ENCODE measurements at places on chromosomes 3 and 15.
A peak's percentile ranks its signal among the peaks of the same experiment; 100 is the strongest.

GRCh38 chr3:59425371-59425770 lies 375.5 kb upstream of the CFAP20DC start:
- DNase-seq: no peak

- DNase-seq: no peak
Observed at GRCh38 chr3:166324401-166324800, 487.2 kb upstream of the BCHE start.

- DNase-seq: peak; percentile 74
Observed at GRCh38 chr15:74375303-74375693, 7.9 kb upstream of the CYP11A1 start.

- no peak for DNase-seq
Observed at GRCh38 chr3:11566916-11567315, 76.8 kb downstream of the VGLL4 start.

DNA sequence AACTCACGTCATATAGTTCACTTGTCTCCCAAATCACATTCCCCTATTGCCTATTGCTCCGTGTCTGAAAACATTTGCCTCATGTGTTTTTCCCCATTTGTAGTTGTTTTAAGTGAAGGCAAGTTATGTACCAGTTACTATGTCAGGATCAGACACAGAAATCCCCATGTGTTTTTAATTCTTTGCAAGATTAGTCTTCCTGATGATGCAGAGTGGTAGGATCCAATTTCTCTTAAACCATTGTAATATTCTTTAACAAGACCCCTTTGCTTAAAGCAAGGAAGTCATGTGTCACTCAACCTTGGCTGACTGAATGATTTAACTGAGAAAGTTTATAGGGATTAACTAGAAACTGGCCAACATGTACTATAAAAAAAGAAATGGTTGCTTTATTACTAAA lies 164.4 kb downstream of the OPA1 start:
- DNase-seq: no peak

- no peak for DNase-seq
Observed at GRCh38 chr3:133408961-133409360, 9.1 kb downstream of the BFSP2 start.

DNA sequence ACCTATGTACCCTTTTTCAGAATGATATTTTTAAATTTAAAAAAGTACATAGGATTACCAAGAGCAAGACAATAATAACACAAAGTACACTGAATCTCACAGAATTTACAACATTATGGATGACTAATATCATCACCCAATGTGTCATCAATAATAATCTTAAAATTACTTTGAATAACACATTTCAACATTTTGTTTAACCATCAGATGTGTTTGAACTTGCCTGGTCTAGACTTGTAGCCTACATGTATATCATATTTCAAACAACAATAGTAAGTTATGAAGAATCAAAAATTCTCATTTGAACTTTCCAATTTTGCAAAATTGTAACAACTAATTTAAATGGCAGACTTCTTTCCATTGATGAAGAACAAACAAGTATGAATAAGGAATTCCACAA lies 15.1 kb downstream of the LRRC3B start:
- DNase-seq: no peak

- no peak for DNase-seq
Observed at GRCh38 chr3:43869491-43869890, 178.8 kb downstream of the ABHD5 start.

DNA sequence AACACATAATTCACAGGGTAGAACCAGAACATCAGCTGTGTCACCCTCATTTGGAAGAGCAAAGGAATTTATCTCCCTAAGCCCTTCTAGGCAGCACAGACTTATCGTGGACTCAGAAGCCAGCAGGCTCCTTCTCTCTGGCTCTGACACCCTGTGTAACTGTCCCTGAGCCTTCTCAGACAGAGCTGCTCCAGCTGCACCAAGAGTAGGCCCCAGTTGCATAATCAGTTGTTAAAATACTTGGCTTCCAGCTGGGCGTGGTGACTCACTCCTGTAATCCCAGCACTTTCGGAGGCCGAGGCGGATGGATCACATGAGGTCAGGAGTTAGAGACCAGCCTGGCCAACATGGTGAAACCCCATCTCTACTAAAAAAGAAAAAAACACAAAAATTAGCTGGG lies 49.4 kb upstream of the ACVR2B start:
- DNase-seq: peak; percentile 28

- DNase-seq: no peak
Observed at GRCh38 chr3:143650120-143650519, 198.1 kb downstream of the SLC9A9 start.

- no peak for DNase-seq
Observed at GRCh38 chr15:85503151-85503799, 122.9 kb downstream of the AKAP13 start.

DNA sequence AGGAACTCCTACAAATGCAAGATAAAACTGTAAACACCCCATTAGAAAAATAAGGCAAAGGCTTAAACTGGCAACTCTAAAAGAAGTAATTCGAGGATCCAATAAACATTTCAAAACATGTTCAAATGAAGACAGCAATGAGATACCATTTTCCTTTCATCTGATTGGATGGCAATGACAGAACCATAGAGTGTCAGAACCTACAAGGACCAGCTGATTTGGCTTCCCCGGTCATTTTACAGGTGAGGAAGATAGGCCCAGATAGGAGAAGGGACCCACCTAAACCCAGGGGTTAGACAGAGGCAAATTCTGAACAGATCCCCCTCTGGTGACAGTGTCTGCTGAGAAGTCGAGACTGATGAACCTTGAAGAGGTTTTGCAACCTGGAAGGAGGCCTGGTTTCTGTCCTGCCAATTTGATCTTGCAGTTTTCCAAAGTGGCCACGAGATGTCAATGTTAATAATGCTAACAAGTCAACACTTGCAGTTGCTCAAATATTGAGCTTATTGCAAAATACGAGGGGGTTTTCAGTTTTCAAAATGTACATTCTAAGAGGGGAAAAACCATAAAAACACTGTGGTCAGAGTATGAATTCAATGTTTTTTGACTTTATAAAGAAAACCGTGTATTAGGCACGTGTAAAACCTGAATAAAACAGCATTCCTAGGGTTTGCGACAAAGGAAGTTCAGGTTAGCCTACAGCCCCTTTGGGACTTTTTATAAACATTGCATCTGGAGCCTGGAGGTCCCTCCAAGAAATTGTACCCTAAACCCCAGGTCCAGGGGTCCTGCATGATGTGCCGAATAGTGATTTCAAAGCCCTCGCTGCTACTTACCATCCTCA lies 21.5 kb downstream of the CFAP161 start:
- peak; percentile 13 for DNase-seq

GRCh38 chr3:101074518-101074917 lies 81.3 kb upstream of the ABI3BP start:
- DNase-seq: no peak

DNA sequence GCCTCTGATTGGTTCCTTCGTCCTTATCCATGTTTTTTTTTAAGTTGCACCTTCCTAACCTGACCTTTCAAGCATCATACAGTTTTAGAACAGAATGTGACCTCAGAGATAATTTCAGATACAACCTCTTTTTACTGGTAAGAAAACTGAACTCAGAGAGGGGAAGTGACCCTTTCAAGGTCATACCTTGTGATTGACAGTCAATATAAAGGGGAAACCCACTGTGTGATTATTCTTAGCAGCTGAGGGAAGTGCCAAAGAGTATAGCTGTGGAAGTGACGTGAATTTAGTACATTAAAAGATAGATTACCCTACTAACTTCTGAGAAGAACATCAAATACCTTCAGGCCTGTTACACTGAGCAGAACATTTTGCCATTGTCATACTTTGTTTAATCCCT lies 319.4 kb downstream of the NEK10 start:
- DNase-seq: no peak

DNA sequence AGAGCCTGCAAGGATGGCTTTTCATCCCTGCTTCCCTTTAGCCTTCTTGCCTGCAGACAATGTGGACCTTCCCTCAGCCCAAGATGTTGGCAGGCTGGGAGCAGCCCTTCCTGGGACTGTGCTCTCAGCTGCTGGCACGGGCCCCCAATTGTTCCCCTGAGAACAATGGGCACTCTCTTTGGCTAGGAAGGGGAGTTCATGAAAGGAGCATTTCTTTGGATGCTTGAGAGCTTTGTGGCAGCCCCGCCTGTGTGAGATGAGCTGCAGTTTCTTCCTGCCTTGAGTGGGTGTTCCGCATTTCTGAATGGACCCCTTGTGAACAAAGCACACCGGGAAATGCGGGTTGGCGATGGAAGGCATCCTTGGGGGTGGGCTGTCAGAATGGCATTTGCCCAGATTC lies 35.0 kb upstream of the BSN start:
- DNase-seq: no peak

GRCh38 chr15:75842722-75843677 lies at the start of gene UBE2Q2:
Gene UBE2Q2, plus strand, starts transcription at chr15:75843447. Its CDS starts 220 bp downstream, at chr15:75843667.
- DNase-seq: no peak

GRCh38 chr3:183884097-183884426 lies 618 bp downstream of the PARL start:
- DNase-seq: no peak

DNA sequence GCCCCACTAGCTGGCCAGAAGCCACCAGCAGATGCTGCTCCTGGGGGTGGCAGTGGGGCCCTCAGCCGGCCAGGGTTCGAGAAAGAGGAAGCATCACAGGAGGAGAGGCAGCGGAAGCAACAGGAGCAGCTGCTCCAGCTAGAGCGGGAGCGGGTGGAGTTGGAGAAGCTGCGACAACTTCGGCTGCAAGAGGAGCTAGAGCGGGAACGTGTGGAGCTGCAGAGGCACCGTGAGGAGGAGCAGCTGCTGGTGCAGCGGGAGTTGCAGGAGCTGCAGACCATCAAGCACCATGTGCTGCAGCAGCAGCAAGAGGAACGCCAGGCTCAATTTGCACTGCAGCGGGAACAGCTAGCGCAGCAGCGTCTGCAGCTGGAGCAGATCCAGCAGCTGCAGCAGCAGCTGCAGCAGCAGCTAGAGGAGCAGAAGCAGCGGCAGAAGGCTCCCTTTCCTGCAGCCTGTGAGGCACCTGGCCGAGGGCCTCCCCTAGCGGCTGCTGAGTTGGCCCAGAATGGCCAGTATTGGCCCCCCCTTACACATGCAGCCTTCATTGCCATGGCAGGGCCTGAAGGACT lies 17.5 kb upstream of the APEH start:
- DNase-seq: no peak

DNA sequence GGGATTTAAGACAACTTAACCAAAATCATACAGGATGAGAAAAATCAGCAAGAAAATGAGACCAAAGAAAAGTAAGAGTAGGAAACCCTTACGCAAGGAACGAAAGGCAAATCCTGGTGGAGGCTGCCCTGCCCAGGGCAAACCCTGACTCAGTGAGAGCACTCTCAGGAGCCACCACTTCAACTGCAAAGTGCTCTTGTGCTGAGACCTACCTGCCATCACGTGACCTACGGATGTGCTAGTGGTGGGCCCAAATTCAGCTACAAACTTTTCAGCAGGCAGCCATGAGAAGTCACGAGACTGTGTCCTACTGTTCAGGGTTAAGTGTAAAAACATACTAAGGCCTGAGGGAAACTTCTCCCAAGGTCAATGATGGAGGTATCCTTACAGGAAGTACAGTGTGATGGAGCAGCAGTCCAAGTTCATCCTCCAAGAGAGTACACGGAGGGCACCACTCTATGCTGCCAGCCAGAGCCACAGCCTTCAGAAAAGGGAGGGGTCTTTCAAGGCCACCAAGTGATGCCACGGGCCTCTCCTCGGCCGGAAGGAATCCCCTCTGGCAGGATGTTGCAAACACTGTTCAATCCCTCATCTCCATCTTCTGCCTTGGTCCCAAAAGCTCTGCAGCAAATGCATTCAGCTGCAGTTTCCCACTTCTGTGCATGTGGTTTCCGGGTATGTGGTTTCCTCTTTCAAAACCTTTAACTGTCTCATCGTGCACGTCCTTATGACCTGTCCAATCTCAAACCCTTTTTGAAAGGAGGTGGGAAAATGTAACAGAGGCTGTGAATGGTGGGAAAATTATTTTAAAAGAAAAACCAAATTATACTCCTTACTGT lies 9.5 kb downstream of the CHSY1 start:
- no peak for DNase-seq

DNA sequence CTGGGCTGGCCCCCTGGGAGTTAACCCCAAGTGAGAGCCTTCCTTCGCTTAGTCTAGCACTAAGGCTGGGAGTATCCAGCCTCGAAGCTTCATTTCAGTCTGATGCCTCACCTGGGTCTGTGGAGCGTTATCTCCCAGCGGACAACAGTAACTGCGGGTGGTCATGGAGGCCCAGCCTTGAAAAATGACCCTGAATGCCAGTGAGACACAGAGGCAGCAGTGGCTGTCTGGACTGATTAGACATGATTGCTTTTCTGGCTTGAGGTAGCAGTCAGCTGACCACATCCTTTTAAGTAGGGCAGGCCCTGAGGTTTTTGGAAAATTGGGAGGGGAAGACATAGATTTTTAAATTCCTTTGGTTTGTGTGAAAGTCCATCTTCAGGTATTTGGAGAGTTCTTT lies 28.2 kb upstream of the TRIM59 start:
- no peak for DNase-seq

DNA sequence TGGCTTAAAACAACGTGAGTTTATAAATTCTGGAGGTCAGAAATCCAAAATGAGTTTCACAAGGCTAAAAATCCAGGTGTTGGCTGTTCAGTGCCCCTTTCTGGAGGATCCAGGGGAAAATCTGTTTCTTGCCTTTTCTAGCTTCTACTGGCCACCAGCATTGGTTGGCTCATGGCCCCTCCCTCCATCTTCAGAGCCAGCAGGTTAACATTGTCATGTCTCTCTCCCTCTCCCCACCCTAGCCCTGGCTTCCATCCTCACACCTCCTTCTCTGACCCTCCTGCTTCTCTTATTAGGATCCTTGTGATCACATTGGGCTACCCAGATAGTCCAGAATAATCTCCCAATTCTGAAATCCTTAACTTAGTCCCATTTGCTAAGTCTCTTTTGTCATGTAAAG lies 32.9 kb upstream of the MGLL start:
- no peak for DNase-seq

DNA sequence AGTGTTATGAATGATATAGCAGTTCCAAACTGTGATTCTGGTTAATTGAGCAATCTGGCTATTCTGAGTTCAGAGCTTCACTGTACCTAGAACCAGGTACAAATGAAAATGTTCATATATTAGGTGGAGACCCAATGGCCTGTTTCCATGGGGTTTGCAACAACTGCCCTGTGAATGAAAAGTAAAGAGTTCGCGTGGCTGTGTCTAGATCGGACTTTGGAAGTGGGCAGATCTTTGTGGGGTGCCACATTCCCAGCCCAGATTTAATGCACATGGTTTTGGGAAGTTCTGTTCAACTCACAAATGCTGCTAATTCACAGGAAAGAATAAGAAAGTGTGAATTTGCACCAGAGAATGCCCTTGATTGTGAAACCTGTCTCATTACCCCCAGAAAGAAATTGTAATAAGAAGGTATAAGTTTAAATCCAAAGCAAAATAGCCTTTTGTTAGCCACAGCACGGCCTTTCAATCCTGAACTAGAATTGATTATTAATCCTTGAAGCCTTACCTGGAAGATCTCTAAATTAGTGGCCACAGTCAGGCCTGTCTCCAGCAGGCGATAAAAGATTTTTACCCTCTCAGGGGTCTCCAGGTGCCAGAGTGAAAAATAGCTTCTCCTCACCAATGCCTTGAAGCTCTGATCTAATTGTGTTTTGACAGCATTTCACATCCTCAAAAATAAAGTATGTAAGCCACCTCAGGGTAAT lies 22.6 kb downstream of the WHAMM start:
- no peak for DNase-seq

Data from NT2/D1 (cell line).